ENCODE measurements at places on chromosomes 3 and 15.

DNA sequence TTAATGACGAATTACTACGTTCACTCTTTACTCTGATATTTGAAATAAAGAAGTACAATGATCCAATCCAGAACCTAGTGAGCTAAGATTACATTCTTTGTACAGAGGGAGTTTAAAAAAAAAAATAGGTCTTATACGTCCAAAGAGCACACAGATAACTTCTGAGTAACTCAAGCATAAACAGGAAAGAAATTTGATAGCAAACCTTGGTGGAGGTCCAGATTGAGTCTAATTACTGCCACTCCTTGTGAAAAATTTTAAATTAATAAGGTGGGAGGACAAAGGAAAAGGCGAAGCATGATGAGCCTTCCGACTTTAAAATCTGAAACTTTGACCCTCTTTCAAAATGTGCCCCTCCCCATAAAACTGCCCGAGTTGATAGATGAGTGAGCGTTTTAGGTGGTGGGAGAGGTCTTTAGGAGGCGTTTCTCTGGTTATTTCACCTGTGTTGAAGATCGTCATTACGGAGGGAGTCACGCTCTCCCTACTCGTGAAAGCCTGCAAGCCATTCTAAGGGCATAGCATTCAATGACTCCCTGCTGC, 127.0 kb upstream of the ROBO2 start:
- DNase-seq, result no peak

GRCh38 chr3:46500656-46501635, 3.2 kb downstream of the RTP3 start:
- no peak for DNase-seq

DNA sequence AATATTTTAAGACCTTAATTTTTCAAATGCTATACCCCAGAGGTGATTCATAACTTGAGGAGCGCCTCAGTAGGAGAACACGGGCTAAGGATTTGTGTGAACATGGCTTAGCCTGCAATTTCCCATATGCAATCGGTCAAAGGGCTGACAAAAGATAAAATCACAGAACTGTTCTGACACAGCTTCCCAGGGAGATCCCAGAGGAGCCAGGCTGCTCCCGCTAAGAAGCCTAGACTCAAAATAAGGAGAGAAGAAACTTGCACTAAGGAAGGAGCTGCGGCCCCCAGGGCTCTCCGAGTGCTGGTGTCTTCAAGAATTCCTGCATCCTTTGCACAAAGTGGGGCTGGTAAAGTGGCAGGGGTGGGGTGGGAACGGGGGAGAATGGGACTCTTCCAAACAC, 106.3 kb upstream of the DLG1 start:
- no peak for DNase-seq

GRCh38 chr15:87045746-87046145, 966.1 kb downstream of the AGBL1 start:
- no peak for DNase-seq

DNA sequence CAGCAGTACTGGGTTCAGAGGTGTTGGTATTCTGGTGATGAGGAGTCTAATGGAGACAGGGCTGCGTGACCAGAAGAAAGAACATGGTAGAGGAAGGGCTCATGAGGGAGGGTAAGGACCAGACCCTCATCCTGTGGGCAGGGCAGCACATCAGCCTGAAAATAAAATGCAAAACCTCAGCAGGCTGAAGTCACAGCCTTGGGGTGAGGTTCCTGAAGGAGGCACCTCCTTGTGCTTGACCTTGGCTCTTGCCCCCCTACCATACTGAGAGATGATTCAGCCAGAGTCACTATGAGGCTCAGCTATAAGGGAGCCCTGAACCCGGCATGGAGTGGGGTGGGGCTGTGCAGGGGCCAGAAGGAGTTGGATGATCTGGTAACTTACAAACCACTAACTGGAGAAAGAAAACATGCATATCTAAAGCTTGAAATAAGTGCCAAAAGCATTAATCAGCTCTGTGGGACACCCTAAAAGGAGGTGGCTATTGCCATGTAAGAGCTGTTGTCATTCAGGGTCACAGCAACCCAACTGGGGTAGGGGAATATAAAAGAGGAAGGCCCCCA, 60.2 kb downstream of the CORO2B start:
- no peak for DNase-seq

GRCh38 chr3:117910820-117911521, 1123.7 kb downstream of the IGSF11 start:
- DNase-seq, result no peak

GRCh38 chr3:142946861-142947260, 16.6 kb downstream of the PAQR9 start:
- DNase-seq, result no peak

DNA sequence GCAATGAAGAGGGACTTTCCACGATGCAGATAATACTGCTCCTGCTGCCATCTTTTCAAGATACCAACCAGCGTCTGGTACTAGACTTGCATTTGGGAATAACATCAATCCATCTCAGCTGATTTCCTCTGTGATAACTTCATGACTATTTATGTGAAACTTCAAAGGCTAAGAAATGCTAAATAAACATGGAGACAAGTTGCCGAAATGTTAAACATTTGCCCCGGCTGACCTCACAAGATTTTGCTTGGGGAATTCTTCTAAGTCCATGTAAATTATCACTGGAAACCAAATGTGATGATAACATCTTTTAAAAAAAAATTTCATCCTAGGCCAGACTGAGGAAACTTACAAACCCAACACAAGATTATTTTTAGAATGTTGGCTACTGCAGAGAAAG, 185.8 kb upstream of the PRICKLE2 start:
- no peak for DNase-seq

DNA sequence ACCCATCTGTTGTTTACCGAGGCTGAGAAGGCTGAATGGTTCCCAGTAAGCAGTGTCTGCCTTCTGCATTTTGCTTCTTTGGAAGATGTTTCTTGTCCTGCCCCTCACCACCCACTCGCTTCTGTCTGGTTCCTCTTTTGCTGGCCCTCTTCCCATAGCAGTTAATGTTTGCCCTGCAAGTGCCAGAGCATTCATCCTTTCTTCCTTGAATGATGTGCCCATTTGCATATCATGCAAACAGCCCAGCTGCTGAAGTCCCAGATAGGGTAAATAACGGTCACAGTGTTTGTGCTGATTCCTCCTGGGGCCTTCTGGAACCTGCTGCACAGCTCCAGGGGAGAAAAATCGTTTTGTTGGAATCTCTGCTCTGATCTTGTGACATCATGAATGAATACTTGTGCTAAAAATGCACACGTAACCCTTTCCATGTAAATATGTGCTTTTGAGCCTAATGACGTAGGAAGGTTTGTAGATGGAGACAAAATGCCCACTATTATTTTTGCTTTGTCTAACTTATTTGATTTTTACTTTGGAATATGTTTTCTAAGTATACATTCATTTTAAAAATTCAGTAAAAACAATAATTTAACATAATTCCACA, 381.0 kb downstream of the SOX2 start:
- DNase-seq, result no peak

DNA sequence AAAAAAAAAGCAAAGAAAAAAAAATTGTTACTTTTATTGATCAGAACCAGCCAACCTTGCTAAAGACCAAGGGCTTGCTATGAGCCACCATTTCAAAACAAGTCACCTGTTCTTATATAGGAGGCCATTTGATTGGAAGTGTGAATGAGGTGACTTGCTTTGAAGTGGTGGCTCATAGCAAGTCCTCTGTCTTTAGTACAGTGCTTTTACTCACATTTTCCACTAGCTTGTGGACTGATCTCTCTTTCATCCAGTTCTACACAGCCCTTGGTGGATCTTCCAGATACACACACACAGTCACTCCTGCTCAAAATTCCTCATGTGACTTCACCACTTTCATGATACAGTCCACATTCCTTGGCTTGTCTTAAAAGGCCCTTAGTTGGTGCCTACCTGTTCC, 13.5 kb downstream of the CLSTN2 start:
- no peak for DNase-seq

DNA sequence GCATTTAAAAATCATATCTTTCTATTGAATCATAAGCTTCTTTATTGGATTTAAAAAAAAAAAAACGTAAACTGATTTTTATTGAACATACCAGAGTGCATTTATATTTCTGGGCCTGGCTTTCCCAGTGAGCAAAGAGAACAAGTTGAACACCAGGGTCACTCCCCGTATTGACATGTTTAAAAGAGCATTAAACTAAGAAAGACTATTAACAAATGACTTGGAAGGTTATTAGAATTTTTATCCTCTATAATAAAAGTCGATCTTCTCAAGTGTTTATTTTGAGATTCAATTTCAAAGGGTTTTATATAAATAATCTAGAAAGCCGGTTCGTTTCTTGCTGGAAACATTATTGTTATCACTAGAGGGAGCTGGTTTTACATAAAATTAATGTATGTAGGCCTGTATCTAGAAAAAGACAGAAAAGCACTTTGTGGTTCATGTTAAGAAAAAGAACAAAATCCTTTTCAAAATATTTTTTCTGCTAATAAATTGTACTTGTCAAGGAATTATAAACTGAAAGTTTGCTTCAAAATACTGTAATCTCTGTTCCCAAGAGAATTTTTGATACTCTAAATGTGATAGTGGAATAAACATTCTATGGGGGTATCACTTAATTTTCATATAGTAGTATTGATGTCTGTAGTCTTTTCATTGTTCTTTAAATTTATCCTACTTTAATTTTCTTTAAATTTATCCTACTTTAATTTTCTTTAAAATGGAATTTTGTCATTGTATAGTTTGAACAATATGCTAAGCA, 321.8 kb upstream of the MME start:
- no peak for DNase-seq

DNA sequence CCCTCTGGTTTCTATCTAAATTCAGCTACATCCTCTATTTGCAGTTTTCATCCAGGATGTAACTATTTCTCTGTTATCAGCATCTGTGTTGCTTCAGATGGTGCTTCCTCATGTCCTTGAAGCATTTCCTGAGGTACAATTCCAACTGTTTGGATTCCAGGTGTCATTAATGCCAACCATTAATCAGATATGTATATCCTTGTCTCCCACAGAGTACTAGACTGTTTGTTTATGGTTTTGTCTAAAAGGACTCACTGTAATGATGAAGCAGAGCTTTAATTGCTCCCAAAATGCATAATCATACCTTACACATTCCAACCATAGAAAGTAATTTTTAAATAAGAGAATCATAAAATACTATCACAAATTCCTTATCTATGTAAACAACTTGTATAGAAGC, 288.5 kb upstream of the MME start:
- DNase-seq, result no peak

DNA sequence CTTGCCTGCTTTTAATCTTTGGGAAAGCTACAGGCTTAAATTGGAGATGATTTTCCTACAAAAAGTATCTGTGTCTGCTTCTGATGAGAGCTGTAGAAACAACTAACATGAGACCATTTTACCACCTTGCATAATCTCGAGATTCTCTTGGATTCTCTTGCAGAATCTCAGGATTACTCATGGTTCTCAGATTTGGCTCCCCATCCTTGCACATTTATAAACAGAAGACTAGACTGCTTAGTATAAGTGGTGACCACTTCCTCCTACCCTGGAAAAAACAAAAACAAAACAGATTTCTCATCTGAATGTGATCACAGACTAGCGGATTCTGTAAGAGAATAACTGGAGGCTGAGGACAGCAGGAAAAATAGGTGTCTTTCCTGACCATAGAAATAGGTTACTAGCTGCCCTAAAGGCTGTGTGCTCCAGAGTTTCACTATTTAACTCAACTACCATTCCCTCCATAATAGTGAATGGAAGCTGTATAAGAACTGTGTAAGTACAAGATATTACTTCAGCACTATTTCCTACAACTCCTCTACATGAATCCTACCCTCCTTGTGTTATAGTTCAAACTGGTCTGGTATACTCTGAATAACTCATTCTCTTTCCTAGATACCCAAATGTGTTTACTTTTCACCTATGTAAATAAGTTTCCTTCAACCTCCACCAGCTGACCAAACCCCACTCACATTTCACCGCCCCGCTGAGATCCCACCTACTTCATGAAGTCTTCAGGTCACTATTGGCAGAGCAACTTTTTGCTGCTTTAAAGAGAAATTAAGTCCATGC, 122.2 kb upstream of the C2CD4B start:
- no peak for DNase-seq

- DNase-seq, result no peak
Measured at GRCh38 chr3:113275929-113276750, 64.8 kb downstream of the BOC start.

GRCh38 chr3:30872879-30873278, 21.6 kb downstream of the GADL1 start:
- no peak for DNase-seq

GRCh38 chr3:177084616-177085015, 112.7 kb downstream of the TBL1XR1 start:
- no peak for DNase-seq

DNA sequence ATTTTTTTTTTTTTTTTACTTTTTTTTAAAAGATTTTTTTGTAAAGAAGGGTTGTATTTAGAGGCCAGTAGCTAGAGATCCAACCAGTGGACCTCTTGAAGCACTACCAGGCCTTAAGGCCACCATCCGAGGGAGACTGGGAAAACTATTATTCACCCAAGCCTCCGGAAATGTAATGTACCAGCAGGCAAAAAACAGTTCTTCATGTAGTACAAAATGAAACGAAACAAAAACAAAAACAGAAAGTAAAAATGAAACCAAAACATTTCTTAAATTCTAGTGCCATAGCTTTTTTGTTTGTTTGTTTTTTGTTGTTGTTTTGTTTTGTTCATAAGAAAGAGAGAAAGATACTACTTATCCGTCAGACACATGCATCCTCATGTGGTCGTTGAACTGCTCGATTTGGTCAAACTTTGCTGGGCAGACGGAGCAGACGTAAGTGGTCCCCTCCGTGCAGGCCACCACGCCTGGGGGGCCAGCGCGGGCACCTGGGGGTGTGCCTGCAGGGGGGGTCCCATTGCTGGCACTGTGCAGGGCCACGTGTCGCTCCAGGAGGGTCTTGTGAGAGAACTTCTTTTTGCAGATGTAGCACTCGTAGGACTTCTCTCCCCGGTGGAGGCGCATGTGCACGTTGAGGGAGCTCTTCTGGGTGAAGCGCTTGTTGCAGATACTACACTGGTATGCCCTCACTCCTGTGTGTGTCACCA, 45.0 kb downstream of the TIGIT start:
- no peak for DNase-seq

DNA sequence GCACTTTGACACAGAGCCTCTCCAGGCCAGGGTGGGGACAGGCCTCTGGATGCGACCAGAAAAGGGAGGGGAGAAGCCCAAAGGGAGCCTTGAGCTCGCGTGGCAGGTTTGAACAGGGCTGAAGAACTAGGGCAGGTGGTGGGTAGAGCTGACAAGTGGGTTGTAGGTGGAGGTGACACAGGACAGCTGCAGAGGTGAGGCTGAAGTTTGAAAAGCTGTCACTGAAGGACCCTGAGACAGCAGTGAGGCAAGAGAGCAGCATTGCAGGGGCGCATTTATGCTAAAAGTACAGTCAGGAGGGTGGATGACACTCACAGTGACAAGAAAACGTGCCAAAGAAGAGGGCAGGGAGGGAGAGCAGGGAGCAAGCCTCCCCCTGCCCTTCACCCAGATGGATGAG, 21.8 kb upstream of the EPB42 start:
- no peak for DNase-seq

All from heart left ventricle (tissue), 16 donors.